Kidney epithelial cell (primary cell): ENCODE measurements at places on chromosomes 2 and 18. TPM values are rescaled to one million over a fixed set of nuclear protein-coding genes. Genes with fewer than 3 reads are reported as not detected.

Gene THADA
- total RNA-seq: 17.7 and 21.5 TPM in 2 replicates

- no peak for DNase-seq
These were observed 39.6 kb upstream of the NEMP2 start for GRCh38 chr2:190574169-190574568.

DNA sequence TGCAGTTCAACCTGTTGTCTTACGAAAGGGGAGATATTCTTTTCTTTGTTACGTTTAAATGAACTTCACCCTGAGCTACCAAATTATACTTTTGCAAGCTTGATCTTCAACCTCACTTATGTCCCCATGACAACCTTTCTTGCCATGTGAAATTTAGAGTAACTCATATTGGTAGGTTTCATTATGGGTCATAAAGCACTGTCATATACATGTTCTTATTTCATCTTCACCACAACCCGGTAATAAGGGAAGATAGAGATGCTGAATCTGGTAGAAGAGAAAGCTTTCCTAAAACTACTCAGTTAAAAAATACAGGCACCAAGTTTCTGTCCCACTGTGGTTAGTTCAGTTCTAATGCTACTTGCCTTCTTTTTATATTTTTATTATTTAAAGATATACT is 208.5 kb upstream of the NRP2 start:
- DNase-seq: no peak

GRCh38 chr2:52269696-52270485 is 1238.0 kb upstream of the NRXN1 start:
- DNase-seq: peak; percentile 18

GRCh38 chr18:75218065-75218923 is 7.7 kb downstream of the TSHZ1 start:
- no peak for DNase-seq

DNA sequence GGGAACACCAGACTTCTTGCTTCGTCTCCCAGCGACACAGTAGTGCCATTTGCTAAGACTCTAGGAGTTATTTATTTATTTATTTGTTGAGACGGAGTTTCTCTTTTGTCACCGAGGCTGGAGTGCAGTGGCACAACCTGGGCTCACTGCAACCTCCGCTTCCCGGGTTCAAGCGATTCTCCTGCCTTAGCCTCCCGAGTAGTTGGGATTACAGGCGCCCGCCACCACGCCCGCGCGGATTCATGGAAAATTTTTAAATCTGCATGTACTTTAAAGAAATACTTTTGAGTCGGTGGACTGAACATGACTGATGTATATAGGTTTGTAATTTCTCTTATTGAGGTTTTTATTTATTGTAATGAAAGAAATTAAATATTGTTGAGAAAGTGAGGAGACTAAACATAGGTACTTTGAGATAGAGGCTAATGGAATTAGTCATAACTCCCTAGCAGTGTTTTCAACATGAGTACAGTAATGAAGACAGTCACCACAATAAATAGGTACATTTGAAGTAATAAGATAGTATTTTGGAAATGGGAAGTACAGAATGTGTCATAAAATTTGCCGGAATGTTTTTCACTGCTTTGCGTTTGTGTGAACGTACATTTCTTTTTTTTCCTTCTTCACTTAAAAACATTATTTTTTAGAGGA is 983 bp downstream of the MTX2 start:
- DNase-seq: no peak

GRCh38 chr2:66281980-66282379 is 152.9 kb upstream of the MEIS1 start:
- DNase-seq: no peak

- no peak for DNase-seq
These were observed 112.8 kb upstream of the SLC39A10 start for GRCh38 chr2:195543902-195544894.

DNA sequence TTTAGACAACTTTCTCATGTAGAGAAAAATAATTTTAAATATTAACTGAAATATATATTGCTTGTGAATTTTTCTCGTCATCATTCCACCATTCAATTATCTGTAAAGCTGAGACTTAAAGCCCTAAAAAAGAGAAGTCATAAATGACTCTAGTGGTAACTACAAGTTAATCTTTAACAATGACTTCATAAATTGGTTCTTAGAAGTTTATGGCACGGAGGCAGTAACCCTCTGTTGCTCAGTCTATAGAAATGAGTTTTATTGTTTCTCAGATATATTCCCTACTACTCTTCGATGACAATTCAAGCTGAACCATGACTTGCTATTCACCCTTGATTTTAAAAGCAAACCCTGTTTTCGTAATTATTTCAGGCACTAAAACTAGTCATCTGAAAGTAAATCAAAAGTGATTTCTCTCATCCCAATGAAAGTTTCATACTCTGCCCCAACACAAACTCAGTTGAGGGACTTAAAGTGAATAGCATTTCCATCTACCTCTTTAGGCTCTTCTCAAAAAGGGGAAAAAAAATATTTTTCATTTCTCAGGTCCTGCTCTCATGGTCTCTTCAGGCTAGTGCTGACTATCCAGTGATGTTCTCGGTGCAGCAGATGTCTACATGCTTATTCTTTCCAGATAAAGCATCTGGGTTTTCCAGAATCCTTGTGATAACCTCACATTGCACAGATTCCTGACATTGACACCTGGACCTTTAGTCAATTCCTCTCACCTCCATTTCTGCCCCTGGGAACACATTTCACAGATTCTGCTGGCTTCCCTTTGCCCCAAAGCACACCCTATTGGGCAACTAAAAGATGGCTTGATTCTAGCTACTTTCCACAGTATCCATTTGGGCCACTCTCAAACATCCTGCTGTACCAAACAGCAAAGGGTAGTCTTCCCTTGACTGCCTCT is 207.8 kb upstream of the LRATD1 start:
- no peak for DNase-seq

- no peak for DNase-seq
These were observed 185.9 kb upstream of the TPO start for GRCh38 chr2:1227274-1227900.

Gene CD226
- total RNA-seq: not detected in 2 replicates

- DNase-seq: no peak
These were observed 417.0 kb downstream of the EIPR1 start for GRCh38 chr2:2960441-2961133.

DNA sequence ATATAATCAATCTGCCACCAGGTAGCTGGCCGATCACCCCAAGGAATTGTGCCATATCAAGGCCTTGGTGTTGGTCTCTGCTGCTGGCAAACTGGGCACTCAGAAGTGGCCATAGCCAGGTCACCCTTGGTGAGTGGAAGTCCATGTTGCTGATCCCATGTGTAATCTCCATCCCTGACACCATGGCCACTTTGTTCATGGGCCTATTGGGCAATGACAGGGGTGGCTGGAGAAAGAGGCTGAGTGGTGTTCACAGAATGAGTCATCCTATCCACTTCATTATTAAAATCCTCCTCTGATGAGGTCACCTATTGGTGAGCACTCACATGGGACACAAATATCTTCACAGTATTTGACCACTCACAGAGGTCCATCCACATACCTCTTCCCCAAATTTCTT is 26.7 kb upstream of the CD226 start:
- no peak for DNase-seq

DNA sequence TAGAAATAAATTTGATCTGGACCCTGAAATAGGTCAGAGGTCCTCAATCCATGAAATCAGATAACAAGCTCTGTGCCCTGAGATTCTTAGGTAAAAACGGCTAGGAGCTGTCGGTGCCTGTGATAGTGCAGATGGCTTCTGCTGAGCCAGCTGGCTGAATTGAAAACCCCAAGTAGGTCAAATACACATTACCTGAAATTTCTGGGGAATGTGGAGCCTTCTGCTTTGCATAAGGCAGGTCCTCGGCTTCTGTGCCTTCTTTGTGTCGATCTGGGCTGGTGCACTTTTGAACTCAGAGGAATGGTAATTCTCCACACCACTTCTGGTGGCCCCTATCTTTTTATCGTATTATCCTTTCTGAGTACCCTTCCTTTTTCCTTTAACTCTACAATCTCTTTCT is 66.6 kb downstream of the CNTNAP5 start:
- no peak for DNase-seq

Gene SIGLEC15
- 31.6 and 41.1 TPM in 2 replicates for total RNA-seq

Gene MATN3
- total RNA-seq: 7.6 TPM in 2 replicates

DNA sequence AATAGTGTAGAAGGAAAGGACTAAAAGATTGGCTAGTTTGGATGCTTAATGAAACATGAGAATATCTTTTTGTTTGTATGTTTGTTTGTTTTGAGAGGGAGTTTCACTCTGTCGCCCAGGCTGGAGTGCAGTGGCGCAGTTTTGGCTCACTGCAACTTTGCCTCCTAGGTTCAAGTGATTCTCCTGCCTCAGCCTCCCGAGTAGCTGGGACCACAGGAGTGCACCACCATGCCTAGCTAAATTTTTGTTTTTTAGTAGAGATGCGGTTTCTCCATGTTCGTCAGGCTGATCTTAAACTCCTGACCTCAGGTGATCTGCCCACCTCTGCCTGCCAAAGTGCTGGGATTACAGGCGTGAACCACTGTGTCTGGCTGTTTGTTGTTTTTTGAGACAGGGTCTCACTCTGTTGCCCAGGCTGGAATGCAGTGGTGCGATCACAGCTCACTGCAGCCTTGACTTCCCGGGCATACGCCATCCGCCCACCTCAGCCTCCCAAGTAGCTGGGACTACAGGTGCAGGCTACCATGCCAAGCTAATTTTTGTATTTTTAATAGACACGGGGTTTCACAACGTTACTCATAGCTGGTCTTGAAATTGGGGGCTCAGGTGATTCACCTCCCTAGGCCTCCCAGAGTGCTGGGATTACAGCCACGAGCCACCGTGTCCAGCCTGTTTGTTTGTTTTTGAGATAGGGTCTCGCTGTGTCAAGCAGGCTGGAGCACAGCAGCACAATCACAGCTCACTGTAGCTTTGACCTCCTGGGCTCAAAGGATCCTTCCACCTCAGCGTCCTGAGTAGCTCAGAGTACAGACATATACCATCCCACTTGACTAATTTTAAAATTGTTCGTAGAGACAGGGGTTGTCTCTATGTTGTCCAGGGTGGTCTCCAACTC is 209.2 kb downstream of the MYCN start:
- no peak for DNase-seq

Gene VWC2L
- total RNA-seq: not detected in 2 replicates

DNA sequence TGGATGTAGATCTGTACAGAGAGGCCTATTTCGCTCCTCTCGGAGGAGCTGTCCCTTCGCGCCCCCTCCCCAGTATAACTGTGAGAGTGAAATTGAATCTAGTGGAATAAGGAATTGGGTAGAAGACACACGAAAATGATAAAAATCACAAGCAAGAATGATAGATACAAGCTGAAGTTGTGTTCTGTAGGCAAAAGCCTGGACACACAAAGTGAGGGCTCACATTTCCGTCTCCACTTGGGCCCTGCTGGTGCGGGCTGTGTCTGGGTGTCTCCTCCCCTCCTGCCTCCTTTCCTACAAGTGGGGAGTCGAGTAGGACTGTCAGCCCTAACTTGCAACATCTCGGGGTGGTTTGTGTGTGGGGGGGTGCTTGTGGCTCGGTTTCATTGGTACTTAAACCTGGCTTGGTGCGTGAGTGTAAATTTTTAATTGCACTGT is 457 bp upstream of the SP9 start:
- no peak for DNase-seq

- DNase-seq: no peak
These were observed 138.7 kb downstream of the MGAT5 start for GRCh38 chr2:134392442-134393074.

Gene MROH2A
- not detected in 2 replicates for total RNA-seq
